Eye (tissue), 1 donor: ENCODE measurements at places on chromosomes 2 and 18.

- peak; percentile 34 for DNase-seq
Measured at GRCh38 chr2:47357483-47357882, 45.5 kb upstream of the MSH2 start.

- DNase-seq, result no peak
Measured at GRCh38 chr2:201070948-201071478, 458 bp downstream of the HYCC2 start.

DNA sequence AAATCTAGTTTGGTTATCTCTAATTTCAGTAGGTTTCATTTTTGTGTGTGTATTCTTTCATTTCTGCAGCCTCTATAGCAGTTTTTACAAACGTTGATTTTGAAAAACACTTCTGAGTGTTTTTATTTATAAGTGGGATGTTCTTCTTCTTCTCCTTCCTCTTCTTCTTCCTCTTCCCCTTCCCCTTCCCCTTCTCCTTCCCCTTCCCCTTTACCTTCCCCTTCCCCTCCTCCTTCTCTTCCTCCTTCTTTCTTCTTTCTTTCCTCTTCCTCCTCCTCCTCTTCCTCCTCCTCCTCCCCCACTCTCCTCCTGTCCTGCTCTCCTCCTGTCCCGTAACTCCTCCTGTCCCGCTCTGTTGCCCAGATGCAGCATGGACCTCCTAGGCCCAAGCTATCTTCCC is 4.2 kb downstream of the UGGT1 start:
- DNase-seq, result no peak

DNA sequence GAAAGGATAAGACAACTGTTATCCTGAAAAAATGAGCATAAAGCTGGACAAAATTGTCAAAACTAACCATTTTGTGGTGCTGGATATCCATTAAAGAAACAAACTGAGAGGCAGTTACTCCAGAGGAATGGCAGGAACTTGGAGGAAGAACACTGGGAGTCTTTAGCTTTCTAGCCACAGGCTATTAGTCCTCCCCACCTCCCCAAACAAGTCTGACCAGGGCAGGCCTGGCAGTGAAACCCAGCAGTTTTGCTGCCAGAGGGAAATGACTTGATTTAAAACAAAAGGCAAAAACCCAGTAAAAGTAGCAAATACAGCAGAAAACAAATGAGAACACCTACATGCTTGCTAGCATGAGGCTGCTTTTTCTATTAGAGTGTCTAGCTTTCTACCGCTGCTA is 34.9 kb downstream of the OSBPL1A start:
- no peak for DNase-seq

GRCh38 chr2:174053355-174054151 is 88.4 kb upstream of the SP3 start:
- DNase-seq, result no peak

DNA sequence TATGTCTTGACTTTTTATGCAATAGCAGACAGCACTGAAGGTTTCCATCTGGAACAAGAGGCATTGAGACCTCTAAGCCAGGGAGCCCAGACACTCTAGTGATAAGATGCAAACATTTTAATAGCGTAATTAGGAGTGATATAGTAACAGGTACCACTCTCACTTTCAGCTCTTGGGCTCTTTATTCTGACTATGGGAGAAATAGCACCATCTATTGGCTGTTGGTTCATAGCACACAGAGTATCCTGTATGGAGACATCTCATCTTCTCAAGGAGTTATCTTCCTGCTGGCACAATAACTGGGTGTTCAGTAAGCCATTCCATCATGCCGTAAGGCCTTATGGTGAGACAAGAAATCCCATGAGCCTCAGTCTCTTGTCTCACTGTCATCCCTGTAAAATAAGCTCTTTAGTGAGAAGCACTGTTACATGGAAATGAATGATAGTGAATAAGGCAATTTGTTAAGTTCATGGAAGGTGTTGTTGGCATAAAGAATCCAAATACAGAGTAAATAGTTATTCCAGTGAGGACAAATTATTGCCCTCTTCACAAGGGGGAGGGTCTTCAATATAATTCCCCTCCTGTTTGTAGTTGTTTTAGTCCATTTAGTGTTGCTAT is 48.3 kb downstream of the THUMPD2 start:
- no peak for DNase-seq

GRCh38 chr2:57450170-57450569 is 596.4 kb upstream of the VRK2 start:
- no peak for DNase-seq

- no peak for DNase-seq
Measured at GRCh38 chr18:23421277-23421676, 31.8 kb upstream of the RIOK3 start.

GRCh38 chr2:127818794-127819425 is 7.9 kb upstream of the WDR33 start:
- no peak for DNase-seq

DNA sequence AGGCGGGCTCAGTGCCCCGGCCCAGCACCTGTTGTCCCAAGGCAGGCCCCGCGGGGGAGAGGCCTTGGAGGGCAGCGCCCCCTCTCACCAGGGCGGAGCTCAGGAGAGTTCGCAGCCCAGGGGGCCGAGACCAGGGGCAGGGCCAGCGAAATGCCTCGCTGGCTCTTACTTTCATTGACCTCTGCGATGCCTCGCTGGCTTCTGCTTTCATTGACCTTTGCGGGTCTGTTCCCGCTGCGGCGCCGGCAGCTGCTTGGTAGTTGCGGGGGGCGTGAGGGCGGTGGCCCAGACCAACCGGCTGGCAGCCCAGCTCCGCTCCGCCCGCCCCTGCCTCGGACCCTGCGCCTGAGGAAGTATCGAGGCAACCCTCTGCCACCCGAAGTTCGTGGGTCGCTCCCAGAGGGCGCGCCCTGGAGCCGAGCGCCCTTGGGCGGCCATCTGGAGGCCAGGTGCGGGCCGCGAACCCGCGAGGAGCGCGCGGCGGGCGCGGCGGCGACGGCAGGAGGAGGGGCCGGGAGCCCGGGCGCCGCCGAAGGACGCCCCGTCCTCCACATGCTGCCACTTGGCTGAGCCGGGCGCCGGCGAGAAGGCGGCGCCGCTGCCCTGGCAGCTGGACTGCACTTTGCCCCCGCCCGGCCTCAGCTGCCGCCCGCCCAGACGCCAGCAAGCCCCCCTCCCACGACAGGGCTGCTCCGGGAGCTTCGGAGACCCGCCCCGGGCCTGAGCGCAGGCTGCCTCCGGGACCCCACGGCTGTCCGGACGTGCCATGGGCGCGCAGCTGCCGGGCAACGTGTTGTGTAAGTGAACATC is 118.0 kb upstream of the MSTN start:
- peak; percentile 77 for DNase-seq

- no peak for DNase-seq
Measured at GRCh38 chr2:239905884-239906654, 119.1 kb downstream of the NDUFA10 start.
